T-helper 2 cell (primary cell): ENCODE measurements at places on chromosomes 5 and 9.

GRCh38 chr9:80928697-80929096 is 760.6 kb downstream of the TLE1 start:
- no peak for DNase-seq

- no peak for DNase-seq
Measured at GRCh38 chr5:154860123-154860522, 1.7 kb downstream of the CNOT8 start.

DNA sequence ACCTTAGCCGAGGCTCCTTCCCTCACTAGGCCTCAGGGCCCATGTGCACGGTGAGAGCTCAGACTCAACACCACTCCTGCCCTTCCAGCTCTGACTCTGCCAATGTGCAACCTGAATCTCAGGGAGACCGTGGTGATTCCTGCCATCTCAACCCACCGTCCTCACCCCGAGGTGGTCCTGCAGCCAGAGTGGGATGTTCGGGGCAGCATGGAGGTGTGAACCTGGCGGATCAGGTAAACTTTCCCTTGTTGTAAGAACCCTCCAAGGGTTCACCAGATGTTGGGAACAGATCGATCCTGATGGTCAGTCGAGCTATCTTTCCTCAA is 538 bp upstream of the AKNA start:
- no peak for DNase-seq

GRCh38 chr9:125908136-125908535 is 161.0 kb downstream of the PBX3 start:
- DNase-seq: no peak

DNA sequence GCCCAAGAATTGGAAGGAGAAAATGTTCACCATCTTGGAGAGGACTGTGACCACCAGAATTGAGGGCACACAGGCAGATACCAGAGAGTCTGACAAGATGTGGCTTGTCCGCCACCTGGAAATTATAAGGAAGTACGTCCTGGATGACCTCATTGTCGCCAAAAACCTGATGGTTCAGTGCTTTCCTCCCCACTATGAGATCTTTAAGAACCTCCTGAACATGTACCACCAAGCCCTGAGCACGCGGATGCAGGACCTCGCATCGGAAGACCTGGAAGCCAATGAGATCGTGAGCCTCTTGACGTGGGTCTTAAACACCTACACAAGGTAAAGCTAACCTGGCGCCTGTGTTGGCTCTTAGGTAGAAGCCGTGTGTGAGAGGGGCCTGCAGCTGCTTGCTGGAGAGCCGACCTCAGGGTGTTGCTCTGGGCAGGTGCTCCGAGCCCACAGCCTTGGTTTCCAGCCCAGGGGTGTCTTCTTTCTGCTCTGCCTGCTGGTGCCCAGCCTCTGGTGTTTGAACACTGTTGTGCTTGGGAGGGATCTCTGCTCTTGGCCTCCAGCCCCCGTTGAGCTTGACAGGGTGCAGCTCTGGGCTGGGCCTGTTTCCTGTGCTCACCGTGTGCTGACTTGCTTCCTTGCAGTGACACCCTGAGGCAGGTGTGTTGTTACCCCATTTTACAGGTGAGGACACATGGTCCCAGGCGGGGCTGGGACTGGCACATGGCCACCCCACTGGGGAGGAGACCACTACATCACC is 10.9 kb downstream of the EXOC3 start:
- no peak for DNase-seq

- no peak for DNase-seq
Measured at GRCh38 chr9:73239570-73240265, 88.1 kb downstream of the ANXA1 start.

DNA sequence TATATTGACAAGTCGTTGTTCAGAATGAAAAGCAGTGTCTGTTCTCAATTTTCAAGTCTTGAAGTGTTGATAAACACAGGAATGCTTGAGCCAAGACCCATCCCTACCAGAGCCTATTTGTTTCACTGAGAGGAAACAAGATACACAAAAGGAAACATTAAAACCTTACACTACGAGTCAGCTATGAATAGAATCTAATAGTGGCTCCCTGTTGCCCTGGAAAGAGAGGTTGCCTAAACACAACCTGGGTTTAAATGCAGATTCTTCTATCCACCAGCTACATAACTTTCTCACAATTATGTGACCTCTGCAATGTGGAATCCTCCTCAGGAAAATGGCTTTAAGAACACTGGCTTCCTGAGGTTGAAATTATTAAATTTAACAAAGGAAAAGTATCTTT is 29.1 kb upstream of the BNC2 start:
- no peak for DNase-seq

DNA sequence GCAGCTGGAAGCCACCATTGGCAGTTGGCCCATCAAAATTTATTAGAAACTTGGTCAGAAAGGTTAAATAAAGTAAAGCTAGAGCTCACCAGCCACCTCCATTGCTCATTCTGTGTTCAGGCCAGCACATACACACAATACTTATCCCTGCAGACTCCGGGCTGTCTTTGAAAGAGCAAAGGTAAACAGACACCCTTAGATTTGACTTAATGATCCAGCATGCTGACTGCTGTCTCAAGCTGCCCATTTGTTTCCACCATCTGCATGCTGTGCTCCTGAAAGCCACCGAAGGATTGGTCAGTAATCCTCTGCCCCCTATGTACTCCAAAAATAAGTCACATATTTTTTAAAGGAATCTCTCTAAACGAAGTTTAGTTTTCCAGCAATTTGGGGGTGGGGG is 1059.8 kb upstream of the DMAC1 start:
- DNase-seq: no peak

- DNase-seq: no peak
Measured at GRCh38 chr9:34203275-34203991, 24.6 kb downstream of the UBAP1 start.

GRCh38 chr5:151856861-151857260 is 67.8 kb downstream of the GLRA1 start:
- no peak for DNase-seq

GRCh38 chr9:38031594-38031993 is 37.4 kb downstream of the SHB start:
- DNase-seq: no peak
